ENCODE measurements at places on chromosomes 6 and 20. TPM values are rescaled to one million over a fixed set of nuclear protein-coding genes. Genes with fewer than 3 reads are reported as not detected.

CASS4 gene
- 6.5 TPM for total RNA-seq

MYT1 gene
- 0.16 TPM for total RNA-seq

REM1 gene
- not detected for total RNA-seq

NHLRC1 gene
- total RNA-seq = not detected

PRL gene
- not detected for total RNA-seq

ENPP5 gene
- 0.66 TPM for total RNA-seq

HCRTR2 gene
- total RNA-seq = not detected

Measured in activated naive CD4-positive, alpha-beta T cell treated with anti-CD3 and anti-CD28 coated beads, Interleukin-2, amount 50 U/mL, for 72 hours (primary cell).